Immature natural killer cell (primary cell): ENCODE measurements at places on chromosomes 11 and 22.

GRCh38 chr11:46339816-46340215, 7.4 kb upstream of the DGKZ start:
- no peak for DNase-seq

DNA sequence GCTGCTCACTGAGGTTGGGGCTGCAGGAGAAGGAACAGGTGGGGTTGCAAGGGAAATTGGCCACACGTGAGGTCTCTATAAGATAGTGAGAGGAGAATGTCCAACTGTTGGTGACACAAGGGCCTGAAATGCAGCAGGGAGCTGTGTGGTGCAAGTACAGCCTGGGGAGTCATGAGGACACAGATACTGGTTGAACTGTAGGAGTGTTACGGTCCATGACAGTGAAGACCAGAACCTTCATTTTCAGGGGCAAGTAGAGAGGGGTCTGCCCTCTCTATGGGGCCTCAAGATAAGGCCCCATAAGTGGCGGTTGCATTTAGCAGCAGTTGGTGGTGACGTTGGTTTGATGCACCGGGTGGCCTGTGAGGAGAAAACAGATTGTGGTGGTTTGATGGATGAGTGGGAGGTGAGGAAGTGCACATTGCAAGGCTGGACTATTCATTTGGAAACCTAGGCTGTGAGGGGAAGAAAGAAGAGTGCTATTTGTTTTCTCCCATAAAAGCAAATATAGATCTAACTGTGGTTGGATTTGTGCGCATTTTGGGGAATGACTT, 39.4 kb downstream of the MICAL2 start:
- DNase-seq = no peak

GRCh38 chr11:92087725-92088537, 136.7 kb upstream of the FAT3 start:
- no peak for DNase-seq

- DNase-seq = no peak
Observed at GRCh38 chr22:25208743-25209505, 9.3 kb downstream of the CRYBB3 start.

GRCh38 chr11:103007521-103007920, 52.0 kb upstream of the MMP13 start:
- no peak for DNase-seq

DNA sequence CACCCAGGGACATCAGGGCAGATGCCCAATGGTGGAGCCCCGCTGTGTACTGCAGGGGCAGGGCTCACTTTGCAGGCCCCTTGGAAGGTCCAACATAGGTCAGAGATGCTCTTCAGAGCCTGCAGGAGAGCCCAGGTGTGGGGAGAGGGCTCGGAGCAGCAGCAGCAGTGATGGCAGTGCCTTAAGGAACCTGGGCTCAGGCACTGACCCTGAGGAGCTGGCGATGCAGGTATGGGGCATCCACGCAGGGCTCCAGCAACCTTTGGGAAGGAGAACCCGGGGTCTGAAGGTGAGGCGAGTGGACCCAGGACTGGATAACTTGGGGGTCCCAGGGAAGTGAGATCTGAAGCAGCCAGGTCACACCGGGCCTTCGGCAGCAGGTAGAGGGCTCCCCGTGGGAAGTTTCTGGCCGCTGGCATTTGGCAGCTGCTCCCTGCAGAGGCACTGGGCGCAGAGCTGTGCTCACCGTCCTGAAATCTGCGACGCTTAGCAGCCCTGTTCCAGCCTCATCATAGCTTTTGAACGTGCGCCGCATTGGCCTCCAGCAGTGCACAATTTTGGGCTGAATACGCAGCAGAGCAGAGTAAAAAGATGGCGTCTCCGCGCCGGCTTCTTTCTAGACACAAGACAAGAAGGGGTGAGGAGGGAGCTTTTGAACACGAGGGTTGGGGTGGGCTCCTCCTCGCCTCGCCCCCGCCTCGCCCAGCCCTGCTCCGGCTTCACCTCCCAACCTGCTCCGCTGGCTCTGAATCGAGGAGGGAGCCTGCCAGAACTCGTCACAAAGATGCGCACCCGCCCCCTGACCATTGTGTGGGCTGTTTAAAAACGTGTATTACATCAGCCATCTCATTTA, 118.8 kb downstream of the MPPED1 start:
- DNase-seq = no peak

GRCh38 chr11:110345743-110346142, 49.3 kb upstream of the RDX start:
- DNase-seq = no peak

GRCh38 chr11:88414385-88414861, 76.9 kb upstream of the CTSC start:
- DNase-seq = peak; percentile 26

- no peak for DNase-seq
Observed at GRCh38 chr11:68480852-68481510, 20.4 kb downstream of the PPP6R3 start.

DNA sequence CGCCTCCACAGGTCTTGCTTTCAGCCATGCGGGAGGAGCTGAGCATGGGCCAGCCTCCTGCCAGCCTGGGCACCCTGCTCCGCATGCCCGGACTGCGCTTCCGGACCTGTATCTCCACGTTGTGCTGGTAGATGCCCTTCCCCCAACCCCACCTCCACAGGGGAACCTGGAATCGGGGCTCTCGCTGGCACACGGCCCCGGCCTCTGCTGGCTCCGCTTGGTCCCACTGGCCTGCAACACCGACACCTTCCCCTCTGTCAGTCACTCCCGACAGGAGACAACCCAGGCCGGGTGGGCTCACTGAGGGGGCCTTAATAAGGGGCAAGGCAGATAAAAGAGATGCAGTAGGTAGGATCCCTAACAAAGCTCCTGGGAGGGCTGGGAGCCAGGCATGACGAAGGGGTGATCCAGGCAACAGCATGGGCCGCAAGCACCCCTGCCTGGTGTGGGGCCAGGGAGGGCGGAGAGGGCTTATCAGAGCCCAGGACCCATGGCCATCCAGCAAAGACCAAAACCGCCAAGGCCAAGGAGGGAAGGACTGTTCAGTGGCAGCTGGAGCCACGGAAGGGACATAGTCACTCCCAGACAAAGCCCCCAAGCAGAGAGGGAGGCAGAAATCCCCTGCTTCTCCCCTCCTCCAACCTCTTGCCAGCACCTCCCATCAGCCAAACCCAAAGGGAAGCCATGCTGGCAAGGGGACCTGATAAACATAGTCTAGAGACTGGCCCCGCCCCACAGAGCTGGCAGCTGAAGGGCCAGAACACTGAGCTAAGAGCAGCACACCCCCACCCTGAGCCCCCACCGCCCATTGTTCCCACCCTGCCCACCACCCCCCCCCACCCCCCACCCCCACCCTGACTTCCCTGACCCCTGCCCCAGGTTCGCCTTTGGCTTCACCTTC, 8.0 kb downstream of the SLC22A12 start:
- DNase-seq = no peak

DNA sequence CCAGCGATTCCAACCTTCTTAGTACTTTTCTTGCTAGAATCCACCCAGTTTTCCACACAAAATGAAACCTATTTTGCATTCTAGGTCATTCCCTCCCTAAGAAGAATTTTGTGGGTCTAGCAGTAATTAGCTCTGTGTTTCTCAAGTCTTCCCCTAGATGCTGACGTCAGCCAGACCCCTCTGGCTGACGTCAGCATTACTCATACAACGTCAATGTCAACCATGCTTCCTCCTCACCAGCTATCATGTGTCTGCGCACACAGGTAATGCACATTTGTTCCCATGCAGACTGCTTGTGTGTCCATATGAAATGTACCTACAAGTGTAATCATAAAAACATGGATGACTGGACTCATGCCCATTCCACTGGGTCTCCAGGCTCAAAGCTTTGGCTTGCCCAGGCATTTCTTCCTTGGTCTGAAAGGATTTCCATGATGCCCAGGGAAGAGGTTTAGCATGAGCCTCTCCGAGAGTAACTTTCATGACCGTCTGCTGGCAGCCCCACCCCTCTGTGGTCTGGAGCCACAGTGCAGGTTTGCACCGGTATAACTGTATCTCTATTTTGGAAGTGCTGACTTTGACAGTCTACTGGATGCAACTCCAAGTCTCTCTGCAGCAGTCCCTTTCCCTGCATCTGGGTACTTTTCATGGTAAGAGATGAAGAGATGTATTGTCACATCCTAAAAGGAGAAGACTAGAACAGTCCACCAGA, 58.6 kb downstream of the DSCAML1 start:
- DNase-seq = no peak

GRCh38 chr11:113274713-113275582, 39.4 kb upstream of the TTC12 start:
- DNase-seq = no peak

DNA sequence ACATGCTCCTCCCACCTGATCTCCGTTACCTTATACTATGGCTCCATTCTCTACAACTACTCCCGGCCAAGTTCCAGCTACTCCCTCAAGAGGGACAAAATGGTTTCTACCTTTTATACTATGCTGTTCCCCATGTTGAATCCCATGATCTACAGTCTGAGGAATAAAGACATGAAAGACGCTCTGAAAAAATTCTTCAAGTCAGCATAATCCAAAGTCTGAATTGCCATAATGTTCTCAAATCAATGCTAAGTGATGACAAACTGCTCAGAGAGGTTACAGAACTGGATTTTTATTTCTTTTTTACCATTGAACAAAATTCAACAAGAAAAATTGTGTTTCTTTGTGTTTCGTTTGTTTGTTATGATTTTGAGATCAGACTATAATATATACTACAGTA, 7.6 kb downstream of the OR9G4 start:
- DNase-seq = no peak

- DNase-seq = peak; percentile 51
Observed at GRCh38 chr22:44182588-44183286, 2.0 kb downstream of the PARVG start.

DNA sequence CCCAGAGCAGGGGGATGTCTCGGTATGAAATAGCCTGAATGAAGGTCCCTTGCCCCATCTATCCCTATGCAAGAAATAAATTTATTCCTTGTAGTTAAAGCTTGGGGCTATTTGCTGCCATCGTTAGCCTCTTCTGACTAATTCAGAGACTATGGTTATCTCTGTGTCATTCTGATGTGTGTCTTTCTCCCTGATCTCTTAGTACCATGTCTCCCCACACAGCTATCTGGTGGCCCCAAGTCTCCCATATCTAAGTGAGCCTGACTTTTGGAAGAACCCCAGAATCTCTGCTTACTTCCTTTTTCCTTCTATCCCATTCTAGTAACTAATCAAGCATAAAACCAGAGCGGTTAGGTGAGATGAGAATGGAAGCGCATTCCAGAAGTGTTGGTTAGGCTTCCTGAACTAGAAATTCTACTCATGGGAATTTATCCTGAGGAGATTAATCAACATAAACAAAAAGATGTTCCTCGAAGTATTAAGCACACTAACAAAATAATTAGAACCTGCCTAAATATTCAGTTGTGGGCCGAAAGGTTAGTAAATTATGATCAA, 71.4 kb upstream of the BMAL1 start:
- no peak for DNase-seq

DNA sequence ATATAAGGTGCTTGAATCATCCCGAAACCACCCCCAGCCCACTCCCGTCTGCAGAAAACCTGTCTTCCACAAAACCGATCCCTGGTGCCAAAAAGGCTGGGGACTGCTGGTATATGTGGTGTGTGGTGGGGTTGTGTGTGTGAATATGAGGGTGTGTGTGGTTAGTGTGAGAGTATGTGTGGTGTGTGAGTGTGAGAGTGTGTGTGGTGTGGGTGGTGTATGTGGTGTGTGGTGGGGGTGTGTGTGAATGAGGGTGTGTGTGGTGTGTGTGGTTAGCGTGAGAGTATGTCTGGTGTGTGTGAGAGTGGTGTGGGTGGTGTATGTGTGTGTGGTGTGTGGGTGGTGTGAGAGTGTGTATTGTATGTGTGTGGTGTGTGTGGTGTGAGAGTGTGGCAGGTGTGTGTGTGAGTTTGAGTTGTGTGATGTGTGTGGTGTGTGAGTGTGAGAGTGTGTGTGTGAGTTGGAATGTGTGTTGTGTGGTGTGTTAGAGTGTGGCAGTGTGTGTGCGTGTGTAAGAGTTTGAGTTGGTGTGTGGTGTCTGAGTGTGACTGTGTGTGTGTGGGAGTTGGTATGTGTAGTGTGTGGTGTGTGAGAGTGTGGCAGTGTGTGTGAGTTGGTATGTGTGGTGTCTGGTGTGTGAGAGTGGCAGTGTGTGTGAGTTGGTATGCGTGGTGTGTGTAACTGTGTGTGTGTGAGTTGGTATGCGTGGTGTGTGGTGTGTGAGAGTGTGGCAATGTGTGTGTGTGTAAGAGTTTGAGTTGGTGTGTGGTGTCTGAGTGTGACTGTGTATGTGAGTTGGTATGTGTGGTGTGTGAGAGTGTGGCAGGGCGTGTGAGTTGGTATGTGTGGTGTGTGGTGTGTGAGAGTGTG, 6.5 kb downstream of the UPK3A start:
- DNase-seq = peak; percentile 75

DNA sequence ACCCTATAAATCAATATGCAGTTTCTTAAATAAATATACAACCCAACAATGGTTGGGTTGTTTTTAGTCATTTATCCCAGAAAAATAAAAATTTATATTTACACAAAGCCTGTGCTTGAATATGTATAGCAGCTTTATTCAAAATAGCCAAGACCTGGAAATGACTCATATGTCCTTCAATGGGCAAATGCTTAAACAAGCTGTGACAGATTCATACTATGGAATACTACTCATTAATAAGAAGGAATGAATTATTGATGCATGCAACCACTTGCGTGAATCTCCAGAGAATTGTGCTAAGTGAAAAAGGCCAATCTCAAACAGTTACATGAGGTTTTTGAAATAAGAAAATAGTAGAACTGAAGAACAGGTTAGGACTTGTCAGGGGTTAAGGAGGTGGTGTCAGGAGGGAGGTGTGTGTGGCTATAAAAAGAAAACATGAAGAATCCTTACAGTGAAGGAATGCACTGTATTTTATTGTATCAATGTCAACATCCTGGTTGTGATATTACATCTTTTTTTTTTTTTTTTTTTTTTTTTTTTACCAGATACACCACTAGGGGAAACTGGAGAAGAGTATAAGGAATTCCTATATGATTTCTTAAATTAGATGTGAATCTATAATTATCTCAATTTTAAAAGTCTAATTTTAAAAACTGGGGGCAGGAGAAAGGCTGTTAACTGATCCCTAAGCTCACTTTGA, 82.4 kb upstream of the CD44 start:
- DNase-seq = no peak

GRCh38 chr11:121431820-121432526, 20.1 kb upstream of the SORL1 start:
- DNase-seq = no peak

DNA sequence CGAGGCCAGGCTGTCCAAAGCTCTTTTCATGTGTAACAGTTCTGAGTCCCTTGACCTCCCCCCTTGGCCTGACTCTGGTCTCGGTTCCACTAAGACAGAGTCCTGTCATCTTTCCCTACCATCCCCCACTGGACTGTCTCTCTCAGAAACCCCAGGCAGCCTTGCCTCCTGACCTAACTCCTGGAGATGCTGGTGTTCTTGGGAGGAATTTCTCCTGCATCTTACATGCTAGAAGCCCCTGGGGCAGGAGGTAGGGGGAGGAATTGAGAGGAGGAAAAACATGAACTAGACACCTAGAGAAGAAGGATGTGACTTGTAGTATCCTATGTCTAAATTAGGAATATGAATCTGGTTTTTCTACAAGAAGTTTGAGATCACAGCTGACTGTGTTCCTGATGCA, 648 bp upstream of the IL18BP start:
- DNase-seq = no peak
